B cell (primary cell): ENCODE measurements at places on chromosomes 7 and 10. TPM values are rescaled to one million over a fixed set of nuclear protein-coding genes. Genes with fewer than 3 reads are reported as not detected.

The NPY gene
- polyA plus RNA-seq, result not detected in 2 replicates

The KLF14 gene
- polyA plus RNA-seq, result 0.25 and 0.30 TPM in 2 replicates

The ADAMTS14 gene
- polyA plus RNA-seq, result not detected in 2 replicates

The CFAP70 gene
- 1.6 and 2.5 TPM in 2 replicates for polyA plus RNA-seq

The ASB4 gene
- not detected in 2 replicates for polyA plus RNA-seq

The OGDHL gene
- polyA plus RNA-seq, result 0.07 TPM in 1 of 2 replicates, not detected in the other

The TMEM139 gene
- 0.12 and 0.25 TPM in 2 replicates for polyA plus RNA-seq

The FRMPD2 gene
- not detected in 2 replicates for polyA plus RNA-seq

The MYH16 gene
- polyA plus RNA-seq, result not detected in 2 replicates

The GPR85 gene
- not detected in 2 replicates for polyA plus RNA-seq

The PDGFA gene
- 0.29 and 0.36 TPM in 2 replicates for polyA plus RNA-seq

The PPP1R9A gene
- polyA plus RNA-seq, result 0.52 and 1.1 TPM in 2 replicates

The TAS2R39 gene
- polyA plus RNA-seq, result not detected in 2 replicates

The RPEL1 gene
- polyA plus RNA-seq, result not detected in 2 replicates

The SFTPD gene
- 0.24 and 0.55 TPM in 2 replicates for polyA plus RNA-seq
